ENCODE measurements at places on chromosomes 3 and 15.

- no peak for DNase-seq
Measured at GRCh38 chr15:90200534-90201129, 498 bp upstream of the SEMA4B start.

GRCh38 chr3:139716908-139717485 is 39.2 kb upstream of the NMNAT3 start:
- DNase-seq = no peak

DNA sequence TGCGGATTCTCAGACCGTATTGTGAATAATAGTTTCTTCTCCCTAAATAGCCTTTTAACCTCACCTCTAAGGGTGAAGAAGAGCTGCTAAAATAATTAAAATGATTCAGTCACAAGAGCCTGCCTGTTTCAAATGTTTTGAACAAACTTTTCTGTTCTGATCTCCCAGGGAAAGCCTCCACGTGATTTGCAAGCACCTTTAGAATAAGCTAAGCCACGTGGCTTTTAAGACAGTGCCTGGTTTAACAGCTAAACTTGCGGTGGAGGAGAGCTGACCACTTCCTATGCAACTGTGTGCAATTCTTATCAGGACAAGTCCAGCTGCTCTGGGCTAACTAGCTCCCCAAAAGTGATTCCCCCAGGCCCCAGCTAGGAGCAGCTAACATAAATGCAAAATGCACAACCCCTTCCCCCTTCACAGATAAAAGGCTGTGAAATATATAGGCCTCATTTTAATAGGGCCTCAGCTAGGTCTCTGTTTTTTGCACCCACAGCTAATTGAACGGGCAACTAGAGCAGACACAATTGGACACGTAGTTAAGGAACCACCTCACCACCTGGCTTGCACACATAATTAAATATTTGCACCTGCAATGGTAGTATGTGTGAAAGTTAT is 401.2 kb upstream of the NR2F2 start:
- DNase-seq = peak; percentile 28

- DNase-seq = no peak
Measured at GRCh38 chr15:82307714-82308081, 41.6 kb downstream of the GOLGA6L10 start.

- DNase-seq = no peak
Measured at GRCh38 chr15:69962561-69962960, 135.2 kb downstream of the TLE3 start.

- no peak for DNase-seq
Measured at GRCh38 chr15:32738666-32739065, 20.9 kb downstream of the GREM1 start.

GRCh38 chr15:41839781-41840491 is 1.3 kb downstream of the PLA2G4B start:
- DNase-seq = no peak

GRCh38 chr3:152458376-152459117 is 189.8 kb downstream of the MBNL1 start:
- no peak for DNase-seq

- DNase-seq = peak; percentile 60
Measured at GRCh38 chr15:44082558-44083157, 112.4 kb downstream of the FRMD5 start.

DNA sequence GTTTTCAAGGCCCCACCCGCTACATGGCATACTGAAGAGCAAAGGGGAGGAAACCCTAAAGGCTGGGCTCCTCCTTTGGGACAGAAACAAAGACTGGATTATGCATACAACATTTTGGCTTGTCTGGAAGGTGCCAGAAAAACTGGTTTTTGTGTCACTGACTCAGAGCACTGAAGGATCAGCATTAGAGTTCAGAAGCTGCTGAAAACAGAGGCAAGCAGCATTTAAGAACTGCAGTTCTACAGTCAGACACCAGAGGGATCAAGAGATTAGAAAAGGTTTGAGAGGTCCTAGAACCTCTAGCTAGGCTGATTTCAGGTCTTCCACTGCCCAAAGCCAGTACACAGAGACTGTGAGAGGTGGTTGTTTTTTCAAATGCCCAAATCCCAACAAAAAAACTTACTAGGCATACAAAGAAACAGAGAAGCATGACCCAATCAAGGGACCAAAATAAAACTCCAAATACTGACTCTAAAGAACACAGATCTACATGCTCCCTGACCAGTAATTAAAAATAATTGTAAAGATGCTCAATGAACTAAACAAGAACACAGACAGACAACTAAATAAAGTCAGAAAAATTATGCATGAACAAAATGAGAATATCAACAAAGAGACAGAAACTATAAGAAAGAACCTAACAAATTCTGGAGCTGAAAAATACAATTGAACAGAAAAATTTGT is 91.2 kb downstream of the SENP2 start:
- DNase-seq = peak; percentile 87

DNA sequence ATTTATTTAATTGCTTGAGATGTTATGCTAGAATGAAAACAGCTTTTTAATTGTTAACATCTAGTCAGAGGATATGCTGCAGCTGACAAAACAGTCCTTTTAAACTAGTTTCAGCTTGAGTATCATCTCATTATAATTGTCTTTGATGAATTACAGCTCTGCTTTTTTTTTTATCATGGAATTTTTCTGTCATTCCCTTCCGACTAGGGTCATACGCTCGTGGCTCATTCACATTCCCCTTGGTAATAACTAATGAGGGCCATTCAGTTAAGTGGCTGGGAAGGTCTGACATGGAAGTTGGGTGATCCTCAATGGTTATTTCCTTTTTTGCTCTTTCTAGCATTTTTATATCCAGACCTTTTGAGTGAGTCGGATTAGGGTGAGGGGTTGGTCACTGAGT is 77.0 kb downstream of the PGPEP1L start:
- no peak for DNase-seq

GRCh38 chr3:154458560-154458959 is 28.6 kb upstream of the GPR149 start:
- DNase-seq = no peak

GRCh38 chr3:152197937-152198336 is 70.8 kb upstream of the MBNL1 start:
- DNase-seq = no peak

- no peak for DNase-seq
Measured at GRCh38 chr3:9940746-9941145, 7.1 kb downstream of the CRELD1 start.

DNA sequence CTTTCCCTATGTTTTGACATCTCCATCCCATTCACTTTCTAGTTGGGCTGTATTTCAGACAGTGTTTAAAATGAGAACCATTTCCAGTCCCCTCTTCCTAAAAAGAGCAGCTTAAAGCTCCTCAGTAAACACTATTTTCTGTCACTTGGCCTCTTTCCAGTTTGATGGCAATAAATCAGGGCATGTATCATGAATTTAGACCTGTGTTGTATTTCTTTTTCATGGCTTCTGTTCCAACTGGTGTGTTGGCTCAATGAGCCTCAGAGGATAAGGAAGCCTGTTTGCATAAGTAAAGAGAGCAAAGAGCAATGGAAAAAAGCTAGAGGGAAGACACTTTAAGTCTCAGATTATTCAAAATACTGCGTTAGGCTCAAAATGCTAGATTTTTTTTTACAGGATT is 7.2 kb downstream of the CCDC80 start:
- no peak for DNase-seq

DNA sequence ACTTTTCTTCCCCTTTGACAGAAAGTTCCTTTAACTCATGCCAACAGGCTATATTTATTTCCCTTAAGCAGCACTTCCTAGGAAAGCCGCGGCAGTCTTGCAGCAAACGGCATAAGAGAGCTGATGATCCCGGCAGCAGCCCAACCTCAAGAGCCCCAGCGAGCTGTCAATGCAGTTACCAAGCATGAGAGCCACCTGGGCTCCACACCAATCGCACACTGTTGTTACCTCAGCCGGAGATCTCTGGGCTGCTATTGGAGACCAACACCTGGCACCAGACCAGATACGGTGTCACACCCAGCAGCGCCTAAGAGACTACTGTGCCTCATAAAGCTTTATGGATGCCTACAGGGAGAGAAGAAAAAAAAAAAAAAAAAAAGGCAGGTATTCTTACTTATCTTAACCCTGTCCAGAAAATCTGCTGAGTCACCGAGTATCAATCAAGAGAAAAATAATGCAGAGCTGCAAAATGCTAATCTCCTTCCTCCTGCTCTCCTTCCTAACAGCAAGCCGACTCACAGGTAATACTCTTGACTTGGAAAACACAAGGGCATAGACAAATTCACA is 11.7 kb downstream of the ABCC5 start:
- DNase-seq = peak; percentile 15

- DNase-seq = no peak
Measured at GRCh38 chr3:2268779-2269178, 170.1 kb downstream of the CNTN4 start.

DNA sequence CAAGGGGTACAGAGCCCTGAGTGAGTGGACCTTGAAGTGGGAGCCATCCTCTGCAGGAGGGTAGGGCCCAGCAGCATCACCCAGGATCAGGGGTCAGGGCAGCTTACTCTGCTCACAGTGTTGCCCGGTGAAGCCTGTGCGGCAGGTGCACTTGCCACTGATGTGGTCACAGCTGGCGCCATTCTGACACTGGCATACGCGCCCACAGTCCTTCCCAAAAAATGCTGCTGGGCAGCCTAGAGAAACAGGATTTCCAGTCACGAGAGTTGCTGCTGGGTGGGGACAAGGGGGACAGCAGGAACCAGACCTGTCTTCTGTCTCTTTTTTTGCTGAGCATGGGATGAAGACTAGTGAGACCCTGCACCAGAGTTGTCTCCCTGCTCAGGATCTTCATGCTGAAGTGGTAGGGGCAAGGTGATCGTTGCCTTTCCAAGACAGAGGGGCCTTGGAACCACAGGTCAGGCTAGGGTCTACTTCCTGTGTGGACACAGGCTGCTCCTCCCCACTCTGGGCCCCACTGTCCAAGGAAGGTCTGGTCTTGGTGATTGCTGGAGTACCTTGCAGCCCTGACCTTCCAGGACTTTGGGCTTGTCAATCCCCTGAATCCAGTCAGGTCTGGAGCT is 46.9 kb downstream of the RAB11A start:
- DNase-seq = no peak

GRCh38 chr15:63211549-63211948 is 22.1 kb downstream of the RAB8B start:
- DNase-seq = no peak

- no peak for DNase-seq
Measured at GRCh38 chr3:88444251-88444650, 294.5 kb downstream of the C3orf38 start.

DNA sequence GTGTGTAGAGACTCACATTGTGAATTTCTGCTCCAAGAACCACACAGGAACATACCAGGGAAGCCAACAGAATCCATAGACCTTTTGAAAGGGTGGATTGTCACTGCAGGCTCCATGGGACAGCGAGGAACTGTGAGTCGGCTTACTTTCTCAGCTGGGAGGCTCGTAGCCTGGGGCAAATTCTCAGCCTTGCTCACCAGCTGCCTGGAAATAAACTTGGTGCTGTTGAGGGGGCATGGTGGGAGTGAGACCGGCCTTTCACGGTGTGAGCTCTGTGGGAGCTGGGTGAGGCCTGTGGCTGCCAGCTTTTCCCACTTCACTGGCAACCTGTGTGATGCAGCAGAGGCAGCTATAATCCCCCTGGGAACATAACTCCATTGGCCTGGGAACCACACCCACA is 146.6 kb upstream of the P2RY1 start:
- DNase-seq = no peak

GRCh38 chr3:50415061-50415460 is 55.7 kb upstream of the TMEM115 start:
- no peak for DNase-seq

- no peak for DNase-seq
Measured at GRCh38 chr3:136069933-136070332, 104.4 kb downstream of the PPP2R3A start.

DNA sequence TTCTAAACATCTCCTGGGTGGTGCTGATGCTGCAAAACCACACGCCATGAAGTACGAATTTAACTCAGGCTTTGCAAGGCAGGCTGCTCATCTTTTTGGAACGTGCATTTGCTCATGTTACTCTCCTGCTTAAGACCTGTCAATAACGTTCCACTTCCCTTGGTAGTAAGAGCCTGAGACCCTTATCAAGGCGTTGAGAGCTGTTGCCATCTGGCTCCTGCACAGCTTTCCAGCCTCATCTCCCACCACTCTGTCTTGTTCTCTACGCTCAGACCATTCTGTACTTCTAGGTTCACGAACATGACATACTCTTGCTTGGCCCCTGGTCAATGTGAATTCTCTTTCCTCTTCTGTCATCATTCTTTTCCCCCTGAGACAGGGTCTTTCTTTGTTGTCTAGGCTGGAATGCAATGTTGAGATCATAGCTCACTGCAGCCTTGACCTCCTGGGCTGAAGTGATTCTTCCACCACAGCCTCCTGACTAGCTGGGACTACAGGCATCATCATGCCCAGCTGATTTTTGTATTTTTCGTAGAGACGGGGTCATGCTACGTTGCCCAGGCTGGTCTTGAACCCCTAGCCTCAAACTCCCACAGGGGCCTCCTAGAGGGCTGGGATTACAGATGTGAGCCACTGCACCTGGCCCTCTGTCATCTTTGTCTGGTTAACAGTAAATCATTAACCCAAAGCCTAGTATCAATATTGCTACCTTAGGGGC is 202.8 kb downstream of the CADPS start:
- no peak for DNase-seq

GRCh38 chr15:97023488-97023844 is 693.0 kb downstream of the NR2F2 start:
- no peak for DNase-seq

All from fibroblast of pulmonary artery (primary cell).